ENCODE measurements at places on chromosomes 3 and 15.

- DNase-seq = no peak
Measured at GRCh38 chr3:65313666-65314065, 625.9 kb upstream of the ADAMTS9 start.

GRCh38 chr3:194285850-194286197, 65.3 kb downstream of the CPN2 start:
- DNase-seq = no peak

DNA sequence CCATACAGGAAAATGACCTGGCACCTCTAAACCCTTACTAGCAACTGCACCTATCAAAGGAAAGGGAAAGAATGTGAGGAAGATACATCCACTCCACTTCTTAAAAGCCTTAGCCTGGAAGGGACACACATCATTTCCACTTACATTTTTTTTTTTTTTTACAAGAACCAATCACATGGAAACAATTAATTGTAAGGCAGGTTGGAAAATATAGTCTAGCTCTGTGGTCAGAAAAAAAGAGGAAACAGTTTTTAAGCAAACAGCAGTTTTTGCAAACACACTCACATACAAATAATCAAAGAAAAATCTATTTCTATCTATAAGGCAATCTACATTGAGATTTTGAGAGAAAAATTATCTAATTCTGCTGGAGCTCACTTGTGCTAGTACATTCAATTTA, 98.9 kb upstream of the SPRED1 start:
- no peak for DNase-seq

- DNase-seq = no peak
Measured at GRCh38 chr3:46666453-46666845, 27.0 kb downstream of the ALS2CL start.

DNA sequence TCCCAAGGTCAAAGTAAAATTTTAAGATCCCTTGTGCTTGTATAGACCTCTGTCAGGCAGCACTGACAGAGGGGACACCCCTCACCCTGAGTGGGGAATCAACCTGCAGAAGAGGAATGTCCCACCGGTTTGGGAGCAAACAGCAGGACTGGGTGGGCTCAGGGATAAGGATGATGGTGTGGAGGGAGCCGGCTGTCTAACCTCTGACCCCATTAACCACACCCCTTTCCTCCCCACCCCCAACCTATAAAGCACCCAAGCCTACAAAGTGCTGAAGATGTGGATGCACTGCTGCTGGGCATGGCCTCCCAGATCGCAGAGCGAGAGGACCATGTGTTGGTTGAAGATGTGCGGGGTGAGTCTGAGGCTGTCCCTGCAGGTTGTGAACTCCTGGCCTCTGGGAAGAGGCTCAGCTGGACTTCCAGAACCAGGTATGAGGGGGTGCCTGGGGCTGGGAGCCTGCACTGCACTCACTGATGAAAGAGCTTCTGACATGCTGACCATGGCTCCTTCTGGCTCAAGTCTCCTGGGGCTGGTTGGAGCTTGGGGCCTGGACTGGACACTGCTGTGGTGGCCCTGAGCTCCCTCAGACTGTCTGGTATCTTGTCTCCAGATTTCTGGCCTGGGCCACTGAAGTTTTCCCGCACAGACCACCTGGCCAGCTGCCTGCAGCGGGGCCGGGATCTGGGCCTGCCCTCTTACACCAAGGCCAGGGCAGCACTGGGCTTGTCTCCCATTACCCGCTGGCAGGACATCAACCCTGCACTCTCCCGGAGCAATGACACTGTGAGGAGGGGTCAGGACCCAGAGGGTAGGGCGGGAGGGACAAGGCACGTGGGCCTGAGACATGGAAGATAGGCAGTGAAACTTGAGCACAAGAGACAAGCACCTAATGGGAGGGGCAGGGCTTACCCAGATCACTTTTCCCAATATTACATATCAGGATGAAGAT, 9.3 kb downstream of the DUOX1 start:
- DNase-seq = no peak

GRCh38 chr3:72161881-72162595, 377.1 kb upstream of the PROK2 start:
- DNase-seq = no peak
